GM04504 (cell line): ENCODE measurements at places on chromosomes 5 and 9.

GRCh38 chr5:168600409-168600808, 21.2 kb upstream of the PANK3 start:
- no peak for DNase-seq

GRCh38 chr5:144812763-144813162, 642.1 kb downstream of the KCTD16 start:
- peak; percentile 97 for DNase-seq

GRCh38 chr5:143002459-143003327, 232.5 kb downstream of the ARHGAP26 start:
- DNase-seq: peak; percentile 69

DNA sequence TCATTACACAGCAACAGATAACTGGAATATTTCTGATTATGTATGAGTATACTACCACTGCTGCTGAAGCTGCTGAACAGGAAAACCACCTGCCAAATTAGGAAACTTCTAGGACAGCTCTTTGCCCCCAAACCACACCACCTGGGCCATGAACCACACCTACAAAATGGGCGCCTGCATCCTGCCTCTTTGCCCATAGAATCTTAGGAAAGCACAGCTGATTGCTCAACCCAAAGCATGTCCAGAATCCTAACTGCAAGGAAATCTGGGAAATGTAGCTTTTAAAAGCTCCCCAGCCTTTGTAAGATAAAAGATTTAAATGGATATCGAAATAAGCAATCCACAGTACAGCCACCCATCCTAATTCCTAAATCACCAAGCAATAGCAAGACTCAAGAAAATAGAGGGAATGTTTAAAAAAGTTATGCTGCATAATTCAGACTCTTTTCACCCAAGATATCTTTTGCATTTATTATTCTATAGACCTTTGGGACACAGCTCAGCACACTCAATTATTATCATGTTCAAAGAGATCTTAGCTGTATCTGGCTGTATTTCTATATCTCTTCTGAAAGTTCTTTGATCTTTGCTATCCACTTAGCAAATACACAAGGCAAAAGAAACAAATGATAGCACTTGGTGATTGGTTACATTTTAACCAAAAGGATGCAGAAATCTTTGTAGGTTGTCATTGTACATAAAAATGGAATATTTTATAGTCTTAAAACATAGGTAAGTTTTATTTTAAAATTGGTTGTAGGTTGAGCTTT, 6.8 kb upstream of the C9orf152 start:
- no peak for DNase-seq

GRCh38 chr9:114117996-114118830, 19.1 kb upstream of the KIF12 start:
- DNase-seq: no peak

- no peak for DNase-seq
Measured at GRCh38 chr9:32867026-32867425, 83.7 kb downstream of the TMEM215 start.

- no peak for DNase-seq
Measured at GRCh38 chr5:107400328-107400727, 270.4 kb downstream of the EFNA5 start.

DNA sequence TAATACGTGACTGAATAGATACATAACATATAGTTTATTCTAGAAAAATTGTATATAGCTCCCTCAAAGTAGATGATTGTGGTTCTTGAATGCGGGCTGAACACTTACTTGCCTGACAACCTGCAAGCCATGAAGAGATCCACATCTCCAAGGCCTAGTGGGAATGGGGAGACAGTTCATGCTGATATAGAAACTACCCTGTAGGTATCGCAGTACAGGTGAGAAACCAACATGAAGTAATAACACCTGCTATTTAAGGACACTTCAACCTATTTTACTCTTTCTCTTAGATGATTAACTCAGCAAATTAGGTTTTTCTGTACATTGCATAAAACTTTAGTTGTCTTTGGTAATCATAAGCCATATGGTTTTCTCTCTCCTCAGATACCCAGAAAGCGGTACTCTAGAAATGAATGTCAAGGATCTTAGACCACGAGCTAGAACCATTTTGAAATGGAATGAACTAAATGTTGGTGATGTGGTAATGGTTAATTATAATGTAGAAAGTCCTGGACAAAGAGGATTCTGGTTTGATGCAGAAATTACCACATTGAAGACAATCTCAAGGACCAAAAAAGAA, 47.3 kb downstream of the UHRF2 start:
- DNase-seq: no peak

- no peak for DNase-seq
Measured at GRCh38 chr9:4622016-4622415, 40.1 kb upstream of the PLPP6 start.

DNA sequence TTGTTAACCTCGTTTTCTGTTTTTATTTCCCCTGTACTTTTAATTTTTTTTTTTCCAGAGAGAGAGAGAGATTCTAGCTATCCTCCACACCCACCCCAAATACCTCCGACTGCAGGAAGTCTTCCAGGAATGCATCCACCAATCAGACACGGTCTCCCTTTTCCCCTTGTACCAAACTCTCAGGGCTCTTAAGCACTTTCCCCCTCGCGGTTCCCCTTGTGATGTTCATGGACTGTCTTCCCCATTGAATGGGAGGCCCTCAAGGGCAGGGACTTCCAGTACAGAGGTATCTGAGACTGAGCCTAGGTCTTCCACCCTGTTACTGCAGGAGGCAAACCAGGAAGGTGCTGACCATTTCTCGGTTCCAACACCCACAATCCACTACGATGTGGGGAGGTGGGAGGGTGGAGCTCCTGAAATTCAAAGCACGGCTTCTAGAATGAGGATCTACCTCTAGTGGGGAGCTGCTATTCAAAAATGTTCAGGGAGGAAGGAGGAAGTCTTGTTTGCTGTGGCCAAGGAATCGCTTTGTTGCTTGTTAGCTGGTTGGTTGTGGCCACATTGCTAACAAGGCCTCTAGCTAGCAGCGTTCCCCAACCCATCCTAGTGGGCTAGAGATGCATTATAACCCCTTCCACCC, 37.5 kb upstream of the PTGS1 start:
- DNase-seq: no peak

DNA sequence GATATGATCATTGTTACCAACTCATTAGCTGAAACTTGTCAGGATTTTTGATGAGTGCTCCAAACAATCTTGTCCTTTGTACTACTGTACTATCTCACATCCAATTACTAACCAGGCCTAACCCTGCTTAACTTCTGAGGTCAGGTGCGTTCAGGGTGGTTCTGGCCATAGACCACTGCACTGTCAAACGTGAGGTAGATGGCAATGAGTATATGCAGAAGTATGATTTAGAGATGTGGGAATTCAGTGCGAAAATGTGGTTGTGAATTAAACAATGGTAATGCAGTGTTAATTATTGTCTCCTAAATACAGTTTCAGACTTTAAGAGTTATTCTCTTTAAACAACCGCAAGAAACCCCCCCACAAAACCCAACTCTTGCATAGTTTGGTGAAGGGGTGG, 86.5 kb downstream of the ANKRD55 start:
- DNase-seq: no peak

DNA sequence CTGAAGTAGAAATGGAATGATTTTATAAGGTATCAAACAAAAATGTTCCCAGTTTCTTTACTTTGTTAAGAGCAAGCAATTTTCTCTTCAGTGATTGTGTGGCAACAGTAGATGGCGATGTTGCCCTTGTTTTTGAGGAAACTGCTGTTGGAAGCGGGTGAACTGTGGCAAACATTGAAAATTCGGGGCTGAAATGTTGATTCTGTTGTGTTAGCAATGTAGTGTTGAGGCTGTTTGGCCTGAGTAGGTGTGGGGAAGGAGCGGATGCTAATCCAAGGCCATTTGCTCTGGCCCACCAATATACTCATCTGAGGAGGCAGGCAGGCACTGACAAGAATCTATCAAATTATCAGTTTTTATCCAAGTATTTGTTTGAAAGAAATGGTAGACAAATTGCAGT, 129.8 kb downstream of the SLC12A2 start:
- DNase-seq: peak; percentile 31

DNA sequence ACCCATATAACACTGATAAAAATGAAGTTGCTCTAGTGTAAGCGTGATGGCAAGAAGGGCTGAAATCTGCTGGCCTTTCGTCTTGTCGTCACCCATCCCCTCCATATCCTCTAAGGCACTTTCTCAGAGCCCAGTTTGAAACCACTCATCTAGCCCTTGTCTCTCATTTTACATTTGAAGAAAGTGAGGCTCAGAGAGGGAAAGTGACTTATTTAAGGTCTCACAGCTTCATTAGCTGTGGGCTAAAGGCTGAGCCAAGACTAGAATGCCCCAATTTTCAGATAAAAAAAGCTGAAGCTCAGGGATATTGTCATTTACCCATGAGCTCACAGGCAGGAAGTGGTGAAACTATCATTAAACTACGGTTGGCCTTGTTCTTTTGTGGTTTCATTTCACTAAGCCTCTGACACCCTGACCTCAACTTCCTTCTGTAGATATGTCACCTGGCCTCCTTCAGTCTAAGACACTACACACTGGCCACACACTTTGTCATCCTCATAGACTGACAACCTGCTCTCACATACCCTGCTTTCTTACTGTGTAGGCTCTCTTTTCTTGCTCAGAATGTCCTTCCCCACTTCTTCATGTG, 176.7 kb upstream of the DMAC1 start:
- no peak for DNase-seq

- no peak for DNase-seq
Measured at GRCh38 chr5:179816401-179816795, 4.3 kb upstream of the SQSTM1 start.

- no peak for DNase-seq
Measured at GRCh38 chr5:83608122-83608521, 112.5 kb downstream of the HAPLN1 start.

GRCh38 chr5:177496070-177496726, 1.2 kb downstream of the PDLIM7 start:
- no peak for DNase-seq
